ENCODE measurements at places on chromosomes 11 and 22. TPM values are rescaled to one million over a fixed set of nuclear protein-coding genes. Genes with fewer than 3 reads are reported as not detected.

Gene PDGFD
- 1.0 TPM for polyA plus RNA-seq

DNA sequence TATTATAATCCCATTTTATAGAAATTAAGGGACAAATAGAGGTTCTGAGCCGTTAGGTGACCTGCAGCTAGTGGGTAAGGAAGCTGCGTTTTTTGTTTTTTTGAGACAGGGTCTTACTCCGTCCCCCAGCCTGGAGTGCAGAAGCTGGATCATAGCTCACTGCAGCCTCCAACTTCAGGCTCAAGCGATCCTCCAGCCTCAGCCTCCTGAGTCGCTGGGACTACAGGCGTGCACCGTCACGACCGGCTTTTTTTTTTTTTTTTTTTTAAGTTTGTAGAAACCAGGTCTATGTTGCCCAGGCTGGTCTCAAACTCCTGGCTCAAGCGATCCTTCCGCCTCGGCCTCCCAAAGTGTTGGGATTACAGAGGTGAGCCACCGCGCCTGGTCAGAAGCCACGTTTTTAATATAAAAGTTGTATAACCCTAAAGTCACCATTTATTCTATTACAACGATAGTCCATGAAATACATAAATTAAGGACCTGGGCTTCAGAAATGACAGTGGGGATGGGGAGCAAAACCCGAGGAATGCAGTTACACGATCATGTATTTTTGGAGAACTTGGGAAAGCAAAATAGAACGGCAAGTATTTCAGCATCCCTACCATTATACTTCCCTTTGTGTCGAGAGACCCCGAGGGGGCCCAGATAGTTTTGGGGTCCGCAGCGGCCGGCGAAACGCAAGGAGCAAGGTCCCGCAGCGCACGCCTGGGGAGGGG, 638 bp downstream of the SAAL1 start:
- no peak for DNase-seq
- H3K27ac ChIP-seq, result no peak overlapping the region
- no peaks in the 10 kb centered on the region for H3K27me3 ChIP-seq
- H3K4me3 ChIP-seq, result peak overlapping the region; percentile 99

DNA sequence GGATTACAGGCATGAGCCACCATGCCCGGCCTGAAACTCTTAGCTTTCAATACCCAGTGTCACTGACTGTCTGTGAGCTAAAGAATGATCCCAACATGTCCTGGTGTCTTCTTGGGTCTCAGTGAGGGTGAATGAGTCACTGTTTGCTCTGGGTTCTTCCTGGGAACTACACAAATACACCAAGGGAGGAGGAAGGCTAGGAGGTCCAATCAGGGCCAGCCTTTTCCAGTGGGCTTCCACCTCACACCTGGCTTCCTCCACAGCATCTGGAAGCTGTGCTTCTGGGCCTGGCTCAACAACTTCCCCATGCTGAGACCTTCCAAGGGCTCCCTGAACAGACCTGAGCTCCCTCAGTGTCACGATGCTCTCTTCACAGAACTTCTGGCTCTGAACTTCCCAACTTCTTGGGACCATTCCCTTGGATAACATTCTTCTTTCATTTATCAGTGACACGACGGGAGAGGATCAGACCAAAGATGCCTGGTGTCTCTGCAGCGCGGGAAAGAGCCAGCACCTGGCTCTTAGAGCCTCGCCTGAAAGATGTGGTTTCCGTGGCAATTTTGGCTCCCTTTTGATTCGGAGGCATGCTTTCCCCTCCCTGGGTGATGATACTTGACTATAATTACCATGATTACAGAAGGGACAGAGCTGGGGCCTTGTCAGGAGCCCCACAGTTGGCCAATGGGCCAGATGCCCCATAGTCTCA, 22.3 kb upstream of the CHRM4 start:
- H3K4me3 ChIP-seq, result no peak overlapping the region
- no peaks in the 10 kb centered on the region for H3K27me3 ChIP-seq
- no peaks in the 10 kb centered on the region for H3K4me1 ChIP-seq
- H3K27ac ChIP-seq, result no peak overlapping the region
- DNase-seq, result no peak

- no peak for DNase-seq
- no peaks in the 10 kb centered on the region for H3K36me3 ChIP-seq
- H3K27ac ChIP-seq, result peak overlapping the region; percentile 96
- H3K4me1 ChIP-seq, result peaks cover 35% of the 10 kb centered on the region
These were observed 3.0 kb downstream of the C11orf52 start for GRCh38 chr11:111921541-111922230.

GRCh38 chr11:34975482-34975881, 59.1 kb downstream of the PDHX start:
- peak overlapping the region; percentile 75 for H3K27ac ChIP-seq
- H3K36me3 ChIP-seq, result peaks cover 16% of the 10 kb centered on the region
- no peaks in the 10 kb centered on the region for H3K27me3 ChIP-seq

Gene C11orf97
- not detected for polyA plus RNA-seq
